NCI-H2081 (cell line): ENCODE measurements at places on chromosomes 12 and 14.
A peak's percentile ranks its signal among the peaks of the same experiment; 100 is the strongest.

- DNase-seq: peak; percentile 60
These were observed 24.1 kb downstream of the CKAP4 start for GRCh38 chr12:106223485-106224354.

DNA sequence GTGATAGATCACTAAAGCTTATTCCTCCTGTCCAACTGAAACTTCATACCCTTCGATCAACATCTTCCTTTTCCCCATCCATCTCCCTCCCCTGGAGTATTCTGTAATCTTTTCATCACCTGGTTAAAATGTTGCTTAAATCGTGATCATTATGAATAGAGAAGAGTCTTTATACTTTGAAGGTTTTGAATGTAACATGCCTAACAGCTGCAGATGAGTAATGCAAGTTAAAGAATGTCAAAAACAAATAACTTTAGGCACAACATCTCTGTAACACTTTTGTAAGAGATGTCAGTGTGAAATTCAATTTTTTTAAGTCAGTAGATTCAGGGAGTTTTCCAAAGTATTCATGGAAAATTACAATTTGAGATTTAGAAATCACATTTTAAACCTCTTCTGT is 25.0 kb downstream of the RXYLT1 start:
- no peak for DNase-seq

GRCh38 chr12:28253161-28253641 is 62.9 kb downstream of the CCDC91 start:
- no peak for DNase-seq

GRCh38 chr12:87848248-87848868 is 180.8 kb downstream of the C12orf50 start:
- peak; percentile 47 for DNase-seq

DNA sequence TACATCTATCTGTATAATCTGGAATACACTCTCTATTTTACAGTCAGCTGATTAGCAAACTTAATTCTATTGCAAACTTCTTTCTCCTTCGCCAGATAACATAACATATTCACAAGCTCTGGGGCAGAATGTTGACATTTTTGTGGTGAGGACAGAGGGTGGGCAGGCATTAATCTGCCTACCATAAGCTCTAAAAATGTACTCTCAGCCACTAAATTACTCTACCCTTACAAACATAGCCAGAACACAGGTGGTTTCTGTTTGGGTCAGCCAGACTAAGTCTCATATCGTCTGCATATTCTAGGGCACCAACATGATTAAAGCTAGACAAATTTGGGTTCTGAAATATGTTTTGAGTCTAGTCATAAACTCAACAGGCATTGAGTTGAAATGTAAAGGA is 90.1 kb downstream of the SLC6A15 start:
- DNase-seq: no peak

- DNase-seq: peak; percentile 28
These were observed 636 bp downstream of the ZFYVE21 start for GRCh38 chr14:103716091-103716801.

DNA sequence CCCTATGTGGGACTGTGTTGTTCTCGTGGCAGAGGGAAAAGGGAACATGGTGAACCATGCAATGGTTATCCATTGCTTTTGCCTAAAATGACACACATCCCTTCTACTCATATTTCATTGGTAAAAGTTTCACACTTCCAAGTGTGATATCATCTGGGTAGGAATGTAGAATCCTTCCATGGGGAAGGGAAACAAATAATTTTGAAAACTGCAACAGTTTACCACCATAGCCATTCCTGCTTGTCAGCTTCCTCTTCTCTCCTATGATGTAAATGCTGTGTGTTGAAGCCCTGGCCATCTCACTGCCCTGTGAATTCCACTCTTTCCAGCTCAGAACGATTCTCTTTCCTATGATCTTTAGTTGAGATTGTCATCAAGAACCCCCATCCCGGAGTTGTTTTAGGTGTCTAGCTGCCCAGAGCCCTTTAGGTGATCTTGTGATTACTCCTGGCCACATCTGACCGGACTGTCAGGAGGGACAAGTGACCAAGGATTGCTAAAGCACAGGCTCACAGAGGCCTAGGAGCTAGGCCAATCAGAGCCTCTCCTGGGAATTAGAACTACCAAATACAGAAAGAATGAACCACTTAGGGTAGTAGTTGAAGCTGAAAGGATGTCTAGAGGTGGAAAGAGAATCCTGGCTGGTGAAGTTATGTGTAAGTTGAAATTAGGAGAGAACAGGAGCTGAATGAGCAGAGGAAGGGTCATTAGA is 84.6 kb downstream of the VCPKMT start:
- DNase-seq: no peak

DNA sequence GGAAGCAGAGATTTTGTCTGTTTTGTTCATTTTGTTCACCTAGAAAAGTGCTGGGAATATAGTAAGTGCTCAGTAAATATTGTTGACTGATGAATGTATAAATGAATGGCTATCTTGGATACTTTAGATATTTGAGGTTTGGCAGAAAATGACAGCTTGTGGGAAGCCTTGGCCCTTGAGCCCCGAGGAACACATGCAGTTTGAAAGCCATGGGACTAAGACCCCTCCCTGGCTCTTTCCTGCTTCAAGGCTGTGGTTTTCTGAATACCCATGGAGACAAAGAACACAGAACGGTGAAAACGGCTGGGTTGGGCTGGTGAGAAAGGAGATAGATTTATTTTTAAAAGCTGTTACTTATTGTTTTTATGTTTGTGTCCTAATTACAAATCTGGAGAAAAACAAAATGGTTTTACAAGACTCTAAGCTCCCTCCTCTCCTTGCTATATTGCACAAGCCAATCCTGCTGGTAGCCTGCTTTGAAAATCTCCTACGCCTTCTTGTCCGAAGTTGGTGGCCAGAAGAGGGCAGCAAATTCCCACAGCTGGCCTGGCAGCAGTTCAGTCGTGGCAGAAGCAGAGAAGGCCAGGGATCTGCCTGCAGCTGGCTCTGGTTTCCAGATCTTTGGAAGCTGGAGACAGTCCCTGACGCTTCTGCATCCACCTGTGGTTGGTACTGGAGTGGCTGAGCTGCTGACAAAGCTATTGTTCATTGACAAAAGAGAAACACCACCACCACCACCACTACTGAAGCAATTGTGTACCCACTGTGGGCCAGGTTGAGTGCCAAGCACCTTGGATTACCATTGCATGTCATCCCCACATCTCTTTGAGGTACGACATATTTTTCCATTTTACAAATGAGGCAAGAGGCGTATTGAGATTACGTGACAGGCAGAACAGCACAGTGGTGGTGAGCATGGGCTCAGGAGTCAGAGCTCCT is 5.2 kb upstream of the KRT85 start:
- DNase-seq: peak; percentile 67

DNA sequence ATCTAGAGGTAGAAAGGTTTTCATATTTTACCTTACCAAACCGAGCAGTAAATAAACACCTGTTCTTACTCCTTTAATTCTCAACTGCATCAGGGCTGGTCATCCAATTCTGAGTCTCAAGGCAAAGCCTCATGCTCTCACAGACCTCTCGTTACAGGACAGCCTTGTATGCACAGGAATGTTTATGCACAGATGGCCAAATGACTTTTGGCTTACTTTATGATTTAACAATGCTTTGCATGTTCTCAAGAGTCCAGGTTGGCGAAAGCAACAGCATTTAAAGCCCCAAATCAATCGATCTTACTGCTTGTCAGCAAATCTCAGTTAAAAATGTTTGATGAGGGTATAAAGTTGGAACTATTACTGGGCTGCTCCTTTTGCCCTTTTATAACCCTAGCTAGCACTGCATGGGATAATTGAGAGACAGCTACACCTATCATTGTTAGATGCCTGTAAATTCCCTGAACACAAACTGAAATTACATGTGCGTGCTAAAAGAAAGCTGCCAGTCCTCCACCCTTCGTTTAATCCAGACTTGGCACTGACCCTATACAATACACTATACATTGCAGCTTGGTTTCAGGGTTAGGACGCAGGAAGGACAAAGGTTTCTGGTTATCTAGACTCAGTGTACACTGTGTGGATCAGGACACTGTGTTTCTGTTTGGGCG is 63.6 kb downstream of the TMCC3 start:
- DNase-seq: no peak

DNA sequence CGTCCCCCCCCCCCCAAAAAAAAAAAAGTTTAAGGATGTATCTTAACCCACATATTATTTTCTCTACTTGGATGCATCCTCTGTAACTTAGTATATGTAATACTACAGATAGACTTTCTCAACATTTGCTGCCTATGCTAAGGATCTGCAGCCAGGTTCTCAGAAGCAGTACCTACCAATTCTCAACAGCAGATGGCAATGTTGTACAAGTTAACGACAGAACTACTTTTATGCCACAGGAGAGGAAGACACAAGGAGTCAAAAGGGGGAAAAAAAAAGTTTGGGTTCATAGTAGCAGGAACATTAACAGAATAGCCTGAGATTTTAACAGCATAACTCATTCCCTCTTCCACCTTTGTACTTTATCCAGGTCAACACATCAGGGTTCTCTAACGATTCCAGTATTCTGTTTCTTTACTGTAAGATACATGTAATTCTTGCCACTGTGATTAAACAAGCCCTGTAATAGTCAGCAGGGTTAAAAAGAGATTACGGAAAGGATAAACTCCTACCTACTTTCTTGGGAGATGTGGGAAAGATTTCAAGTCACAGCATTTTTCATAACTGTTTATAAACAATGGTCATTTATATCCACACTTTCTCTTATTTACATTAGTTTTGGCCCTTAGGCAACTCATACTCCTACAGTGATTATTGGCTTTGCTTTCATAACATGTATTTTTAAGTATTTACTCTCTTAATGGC is 5.7 kb upstream of the NEK9 start:
- DNase-seq: peak; percentile 56

- no peak for DNase-seq
These were observed 34.7 kb downstream of the SSH1 start for GRCh38 chr12:108822497-108823205.

GRCh38 chr14:69985463-69985862 is 106.2 kb downstream of the SMOC1 start:
- no peak for DNase-seq

- no peak for DNase-seq
These were observed 108.6 kb downstream of the PPM1A start for GRCh38 chr14:60357551-60358149.

DNA sequence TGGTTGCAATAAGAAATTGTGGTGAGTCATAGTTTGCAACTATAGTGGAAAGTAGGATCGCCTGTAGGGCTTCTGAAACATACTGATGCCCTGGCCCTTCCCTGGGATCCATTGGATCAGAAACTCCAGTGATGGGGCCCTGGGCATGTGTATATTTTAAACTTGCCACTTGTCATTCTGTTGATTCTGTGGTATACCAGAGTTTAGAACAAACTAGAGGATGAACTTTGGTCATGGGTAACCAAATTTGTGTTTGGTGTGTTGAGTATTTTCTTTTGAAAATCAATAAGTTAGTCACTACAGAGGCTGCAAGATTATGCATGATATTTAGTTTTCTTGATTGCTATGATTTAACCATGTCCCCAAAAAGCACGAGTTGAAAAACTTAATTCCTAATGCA is 142.2 kb downstream of the SLC15A5 start:
- no peak for DNase-seq

DNA sequence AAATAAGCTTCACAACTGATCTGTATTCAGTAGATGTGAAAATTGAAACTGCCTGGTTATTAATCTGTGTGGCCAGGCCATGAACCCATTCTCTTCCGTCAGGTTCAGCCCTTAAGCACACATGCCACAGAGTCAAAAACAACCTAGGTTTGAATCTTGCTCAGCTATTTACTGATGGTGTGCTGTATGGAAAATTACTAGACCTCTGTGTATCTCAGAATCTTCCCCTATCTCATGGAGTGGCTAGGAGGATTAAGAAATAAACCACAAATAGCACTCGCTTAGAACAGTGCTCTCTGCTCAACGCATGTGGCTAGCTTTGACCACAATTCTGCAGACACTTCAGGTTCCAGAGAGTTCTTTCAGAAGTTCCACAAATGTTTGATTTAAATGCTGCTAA is 240.7 kb upstream of the PLEKHG7 start:
- no peak for DNase-seq

GRCh38 chr12:5723071-5723470 is 222.0 kb downstream of the ANO2 start:
- no peak for DNase-seq

DNA sequence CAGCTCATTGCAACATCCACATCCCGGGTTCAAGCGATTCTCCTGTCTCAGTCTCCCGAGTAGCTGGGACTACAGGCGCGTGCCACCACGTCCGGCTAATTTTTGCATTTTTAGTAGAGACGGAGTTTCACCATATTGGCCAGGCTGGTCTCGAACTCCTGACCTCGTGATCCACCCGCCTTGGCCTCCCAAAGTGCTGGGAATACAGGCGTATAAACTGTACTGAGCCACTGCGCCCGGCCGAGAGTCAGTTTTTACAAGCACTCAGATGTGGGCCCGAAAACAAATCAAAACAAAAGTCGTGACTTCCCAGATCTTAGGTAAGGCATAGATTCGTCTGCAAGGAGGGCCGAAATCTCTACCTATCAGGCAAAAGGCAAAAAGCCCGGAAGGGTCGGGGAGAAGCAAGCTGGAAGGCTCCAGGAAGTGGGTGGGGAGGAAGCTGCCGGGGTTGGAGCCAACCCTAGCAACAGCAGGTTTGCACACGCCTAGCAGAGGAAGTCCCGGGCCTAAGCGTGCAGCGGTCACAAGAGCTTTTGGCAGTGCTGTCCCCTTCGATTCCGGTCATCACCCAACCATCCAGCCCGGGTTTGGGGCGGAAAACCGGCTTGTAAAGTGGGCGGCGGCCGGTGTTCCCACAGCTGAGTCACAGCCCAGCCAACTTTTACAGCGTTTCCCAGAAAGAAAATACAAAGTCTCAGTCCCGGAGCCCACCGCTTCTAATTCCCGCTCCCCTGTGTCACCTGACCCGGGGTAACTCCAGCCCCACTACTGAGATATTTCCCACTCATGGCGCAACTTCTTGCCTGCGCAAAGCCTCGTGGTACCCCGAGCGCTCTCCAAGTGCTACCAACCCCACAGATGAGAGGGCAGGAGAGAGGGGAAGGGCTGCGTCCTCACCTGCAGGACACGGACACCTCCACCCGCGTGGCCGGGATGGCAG is 583 bp downstream of the CPNE8 start:
- DNase-seq: peak; percentile 29

- DNase-seq: peak; percentile 41
These were observed 8.6 kb upstream of the GPR68 start for GRCh38 chr14:91252871-91253794.

GRCh38 chr14:25250516-25250915 is 200.6 kb upstream of the STXBP6 start:
- DNase-seq: peak; percentile 78
